ENCODE measurements at places on chromosomes 3 and 15.

DNA sequence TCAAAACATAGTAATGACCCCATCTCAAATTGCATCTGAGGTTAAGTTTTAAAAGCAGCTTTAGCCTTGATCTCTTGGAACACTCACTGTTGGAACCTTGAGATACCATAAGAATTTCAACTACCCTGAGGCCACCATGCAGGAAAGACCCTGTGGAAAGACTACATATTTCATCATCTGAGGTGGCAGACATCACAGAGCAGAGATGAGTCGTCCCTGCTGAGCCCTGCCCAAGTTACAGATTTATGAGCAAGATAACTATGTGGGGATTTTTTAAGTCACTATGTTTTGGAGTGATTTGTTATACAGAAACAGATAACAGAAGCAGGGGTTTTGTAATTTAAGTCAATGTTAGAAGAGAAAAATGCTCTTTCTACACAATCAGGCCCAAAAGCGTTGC lies 168.4 kb downstream of the STAC start:
- DNase-seq = no peak

GRCh38 chr3:25362118-25362517 lies 65.9 kb upstream of the RARB start:
- DNase-seq = no peak

GRCh38 chr3:129689036-129689435 lies 82.6 kb upstream of the PLXND1 start:
- no peak for DNase-seq

- DNase-seq = no peak
Measured at GRCh38 chr3:23387286-23387918, 184.3 kb downstream of the UBE2E2 start.

GRCh38 chr15:75705854-75706681 lies 6.6 kb downstream of the CSPG4 start:
- peak; percentile 29 for DNase-seq

DNA sequence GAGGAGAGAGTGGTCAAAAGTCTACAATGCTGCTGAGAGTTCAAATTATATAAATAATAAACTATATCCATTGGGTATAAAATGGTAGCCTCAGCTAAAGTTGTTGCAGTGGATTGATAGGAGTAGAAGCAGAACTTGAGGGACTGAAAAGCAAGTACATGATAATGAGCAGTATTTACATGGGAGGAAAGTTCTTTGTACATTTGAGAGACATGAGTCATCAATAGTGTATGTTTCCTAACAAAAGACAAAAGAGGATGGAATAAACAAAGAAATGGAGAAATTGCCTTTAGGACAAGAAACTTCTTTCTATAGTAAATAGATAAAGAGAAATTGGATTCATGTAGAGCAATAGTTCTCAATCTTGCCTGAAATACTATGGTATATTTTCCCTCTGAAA lies 110.0 kb upstream of the PLSCR5 start:
- DNase-seq = no peak

DNA sequence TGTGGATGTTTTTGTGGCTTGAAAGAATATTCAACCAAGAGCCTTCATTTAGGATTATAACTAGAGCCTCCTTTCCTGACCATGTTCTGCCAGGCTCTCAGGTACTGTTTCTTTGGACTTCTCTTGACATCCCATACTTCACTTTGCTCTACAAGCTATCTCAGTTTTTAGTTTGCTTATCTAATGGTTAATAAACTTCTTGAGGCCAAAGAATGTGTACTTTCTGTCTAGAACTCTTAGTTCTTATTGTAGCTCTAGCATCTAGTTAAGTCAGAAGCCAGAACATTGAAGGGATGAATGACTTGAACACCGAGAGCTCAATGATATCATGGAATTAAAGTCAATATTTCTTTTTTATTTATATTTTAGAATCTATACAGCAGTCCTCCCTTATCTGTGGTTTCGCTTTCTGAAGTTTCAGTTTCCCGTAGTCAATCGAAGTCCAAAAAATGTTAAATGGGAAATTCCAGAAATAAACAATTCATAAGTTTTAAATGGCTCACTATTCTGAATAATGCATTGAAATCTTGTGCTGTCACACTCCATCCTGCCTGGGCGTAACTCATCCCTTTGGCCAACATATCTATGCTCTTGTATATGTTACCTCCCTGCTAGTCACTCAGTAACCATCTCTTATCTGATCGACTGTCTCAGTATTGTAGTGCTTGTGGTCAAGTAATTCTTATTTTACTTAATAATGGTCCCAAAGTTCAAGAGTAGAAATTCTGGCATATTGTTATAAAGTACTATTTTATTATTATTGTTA lies 368.6 kb upstream of the RBMS3 start:
- peak; percentile 54 for DNase-seq

DNA sequence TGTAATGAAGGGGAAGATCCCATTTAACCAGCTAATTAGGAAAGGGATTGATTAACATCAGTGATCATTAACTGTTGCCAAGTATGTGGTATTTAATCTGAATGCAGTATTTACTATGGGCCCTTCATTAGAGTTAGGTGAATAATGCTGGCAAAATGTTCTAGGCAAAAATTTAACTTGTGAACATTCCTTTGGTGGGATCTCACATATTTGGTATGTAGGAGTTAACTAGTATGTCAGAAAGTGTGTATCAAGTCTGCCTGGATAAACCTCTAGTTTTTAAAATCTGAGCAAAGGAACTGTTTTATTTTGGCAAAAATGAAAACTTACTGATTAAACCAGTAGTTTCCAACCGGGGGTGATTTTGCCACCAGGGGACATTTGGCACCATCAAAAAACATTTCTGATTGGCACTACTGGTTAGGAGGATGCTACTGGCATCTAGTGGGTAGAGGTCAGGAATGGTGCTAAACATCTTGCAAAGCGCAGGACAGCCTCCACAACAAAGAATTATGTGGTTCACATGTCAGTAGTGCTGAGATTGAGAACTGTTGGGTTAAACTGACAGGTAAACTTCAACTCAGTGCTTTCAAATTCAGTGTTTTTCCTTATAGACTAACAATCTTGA lies 22.5 kb downstream of the LRTM1 start:
- DNase-seq = no peak

- peak; percentile 7 for DNase-seq
Measured at GRCh38 chr3:109926376-109926775, 589.0 kb upstream of the DPPA4 start.

DNA sequence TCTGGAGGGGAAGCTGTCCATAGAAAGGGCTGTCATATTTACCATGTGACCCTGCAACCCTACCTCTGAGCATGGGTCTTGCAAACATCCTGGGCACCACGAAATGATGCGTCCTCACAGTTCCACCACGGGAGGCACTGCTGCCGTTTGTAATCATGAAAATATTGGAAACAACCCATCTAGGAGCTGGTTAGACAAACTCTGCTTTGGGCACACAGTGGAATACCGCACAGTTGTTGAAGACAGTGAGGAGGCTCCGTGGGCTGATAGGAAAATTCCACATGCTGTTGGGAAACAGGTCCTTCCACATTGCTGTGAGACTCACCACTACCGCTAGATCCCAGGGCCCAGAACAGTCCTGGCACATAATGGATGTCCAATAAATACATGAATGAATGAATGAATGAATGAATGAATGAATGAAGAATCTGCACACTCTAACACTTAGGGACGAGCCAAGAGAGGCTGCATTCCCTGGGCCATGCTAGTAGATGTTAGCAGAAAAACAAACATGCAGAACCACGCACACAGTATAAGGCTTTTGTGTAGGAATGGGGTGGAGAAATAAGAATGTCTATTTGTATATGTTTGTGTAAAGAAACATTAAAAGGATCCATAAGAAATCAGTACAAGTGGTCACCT lies 40.6 kb downstream of the TPRA1 start:
- no peak for DNase-seq

GRCh38 chr3:129439226-129439816 lies 427 bp downstream of the MBD4 start:
- DNase-seq = no peak

DNA sequence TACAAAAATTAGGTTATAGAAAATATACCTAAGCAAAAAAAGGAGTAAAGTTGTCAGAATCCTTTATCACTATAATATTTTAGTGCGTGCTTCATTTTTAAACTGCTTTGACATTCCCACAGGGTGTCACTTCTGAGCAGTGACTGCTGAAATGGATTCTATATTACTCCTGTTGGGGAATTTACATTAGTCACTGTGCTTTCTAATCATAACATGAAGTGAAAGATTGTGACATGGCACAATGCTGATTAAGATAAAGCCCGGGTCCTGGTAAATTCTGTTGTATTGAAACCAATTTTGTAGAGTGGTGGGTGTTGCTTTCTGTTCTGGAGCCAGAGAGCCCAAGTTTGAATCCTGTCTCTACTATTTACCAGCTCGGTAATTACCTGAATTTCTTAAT lies 36.4 kb upstream of the EHHADH start:
- DNase-seq = no peak

- DNase-seq = peak; percentile 56
Measured at GRCh38 chr15:57152666-57153539, 223.4 kb upstream of the CGNL1 start.

- no peak for DNase-seq
Measured at GRCh38 chr15:58459045-58459444, 27.3 kb downstream of the LIPC start.

- no peak for DNase-seq
Measured at GRCh38 chr3:166837535-166837934, 542.6 kb downstream of the ZBBX start.

DNA sequence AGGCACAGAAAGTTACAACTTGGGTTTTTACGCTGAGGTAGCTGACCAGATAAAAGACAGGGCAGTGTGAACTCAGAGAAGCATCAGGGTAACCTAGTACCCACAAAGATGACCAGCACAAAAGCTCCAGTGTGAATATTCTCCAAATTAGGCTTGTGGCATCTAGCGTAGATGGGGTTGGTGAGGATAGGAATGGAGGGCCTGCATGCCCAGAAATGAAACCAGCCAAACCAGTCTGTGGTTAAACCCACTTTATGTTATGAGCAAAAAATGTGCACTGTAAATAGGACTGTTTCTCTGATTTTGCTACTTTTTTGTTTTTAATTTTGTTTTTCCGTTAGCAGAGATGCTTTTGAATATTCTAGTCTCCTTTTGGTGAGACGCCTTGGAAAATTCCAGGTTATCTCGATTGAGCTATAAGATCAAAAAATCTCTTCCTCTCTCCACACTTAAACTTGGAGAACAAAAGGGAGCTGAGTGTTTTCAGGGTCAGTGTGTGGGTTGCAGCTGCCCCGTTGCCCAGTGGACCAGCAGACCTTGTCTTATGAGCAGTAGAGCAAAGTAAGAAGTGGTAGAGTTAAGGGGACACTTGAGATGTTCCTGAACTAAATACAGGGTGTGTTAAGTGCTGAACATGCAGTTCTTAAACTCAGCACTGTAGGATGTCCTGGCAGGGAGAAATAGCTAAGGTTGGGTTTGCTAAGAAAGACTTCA lies 132.9 kb downstream of the C3orf38 start:
- DNase-seq = no peak

GRCh38 chr15:33601461-33601860 lies 290.7 kb downstream of the RYR3 start:
- no peak for DNase-seq

GRCh38 chr3:130826516-130827182 lies 67.2 kb upstream of the ATP2C1 start:
- DNase-seq = no peak

DNA sequence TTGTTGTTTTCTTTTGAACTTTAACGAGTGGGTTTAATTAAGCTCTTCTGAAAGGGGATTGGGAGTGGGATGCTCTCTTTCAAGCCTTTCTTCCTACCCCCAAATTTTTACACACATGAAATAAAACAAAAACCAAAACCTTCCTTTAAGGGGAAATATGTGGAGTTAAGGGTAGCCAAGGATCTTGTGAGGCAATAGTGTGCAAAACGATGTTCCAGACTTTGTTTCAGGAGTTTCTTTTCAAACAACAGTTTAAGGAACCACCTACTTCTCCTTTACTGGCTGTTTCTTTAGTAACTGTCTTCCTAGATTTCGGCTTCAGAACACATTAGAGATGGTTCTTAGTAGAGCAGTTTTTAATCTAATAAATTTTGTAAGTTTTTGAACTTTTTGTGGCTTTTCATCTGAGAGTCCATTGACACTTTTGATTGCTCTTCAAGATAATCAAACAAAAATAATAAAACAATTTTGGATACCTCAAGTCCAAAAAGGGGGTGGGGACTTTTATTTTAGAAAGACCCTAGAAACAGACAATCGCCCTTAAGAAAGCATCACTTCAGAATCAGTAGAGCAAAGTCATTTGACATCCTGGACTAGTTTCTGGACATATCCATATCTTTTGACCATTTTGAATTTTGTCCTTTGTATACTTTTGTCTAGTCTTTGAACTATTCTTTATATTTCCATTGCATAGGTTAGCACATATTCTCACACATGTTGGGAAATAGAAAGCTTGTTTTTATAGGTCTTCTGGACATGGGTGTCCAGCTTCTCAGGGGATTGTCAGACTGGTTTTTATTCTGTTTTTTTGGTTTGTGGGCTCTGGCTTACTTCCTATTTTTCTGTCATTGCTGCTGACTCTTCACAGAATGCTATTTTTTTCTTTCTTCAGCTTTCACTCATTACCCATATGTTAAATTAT lies 6.0 kb downstream of the DIPK2A start:
- DNase-seq = no peak

DNA sequence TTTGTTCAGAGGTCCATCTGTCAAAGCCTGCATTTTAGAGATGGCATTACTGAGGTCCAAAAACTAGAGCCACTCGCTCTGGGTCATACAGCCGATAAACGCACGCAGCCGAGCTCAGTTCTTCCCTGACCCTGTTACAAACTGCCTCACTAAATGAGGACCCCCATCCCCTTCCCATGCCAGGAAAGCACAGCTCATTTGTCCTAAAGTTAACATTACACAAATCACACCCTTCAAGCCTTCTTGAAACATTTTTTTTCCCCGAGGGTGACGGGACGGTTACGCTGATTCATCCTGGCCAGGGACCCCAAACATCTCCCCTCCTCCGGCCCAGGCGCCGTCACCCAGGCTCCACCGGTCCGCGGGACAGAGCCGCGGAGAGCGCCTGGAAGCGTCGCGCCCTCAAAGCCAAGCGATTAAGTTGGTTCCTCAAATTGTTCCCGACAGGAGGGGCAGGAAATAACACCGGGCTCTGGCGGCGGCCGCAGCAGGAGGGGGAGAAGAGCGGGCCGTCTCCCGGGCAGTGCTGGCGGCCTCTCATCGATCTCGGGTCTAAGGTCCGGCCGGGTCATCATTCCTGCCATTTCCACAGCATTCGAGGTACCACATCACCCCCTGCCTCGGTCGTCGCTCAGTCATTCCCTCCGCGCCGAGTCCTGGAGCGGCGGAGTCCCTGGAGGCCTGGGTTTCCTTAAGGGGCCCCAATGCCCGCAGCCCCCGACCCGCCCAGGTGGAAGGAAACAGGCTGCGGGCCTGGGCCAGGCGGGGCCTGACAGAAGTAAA lies 619 bp upstream of the CMTM8 start:
- no peak for DNase-seq
